Cerebellar nuclear complex (tissue), 1 donor: ENCODE measurements at places on chromosomes 2 and 18.

DNA sequence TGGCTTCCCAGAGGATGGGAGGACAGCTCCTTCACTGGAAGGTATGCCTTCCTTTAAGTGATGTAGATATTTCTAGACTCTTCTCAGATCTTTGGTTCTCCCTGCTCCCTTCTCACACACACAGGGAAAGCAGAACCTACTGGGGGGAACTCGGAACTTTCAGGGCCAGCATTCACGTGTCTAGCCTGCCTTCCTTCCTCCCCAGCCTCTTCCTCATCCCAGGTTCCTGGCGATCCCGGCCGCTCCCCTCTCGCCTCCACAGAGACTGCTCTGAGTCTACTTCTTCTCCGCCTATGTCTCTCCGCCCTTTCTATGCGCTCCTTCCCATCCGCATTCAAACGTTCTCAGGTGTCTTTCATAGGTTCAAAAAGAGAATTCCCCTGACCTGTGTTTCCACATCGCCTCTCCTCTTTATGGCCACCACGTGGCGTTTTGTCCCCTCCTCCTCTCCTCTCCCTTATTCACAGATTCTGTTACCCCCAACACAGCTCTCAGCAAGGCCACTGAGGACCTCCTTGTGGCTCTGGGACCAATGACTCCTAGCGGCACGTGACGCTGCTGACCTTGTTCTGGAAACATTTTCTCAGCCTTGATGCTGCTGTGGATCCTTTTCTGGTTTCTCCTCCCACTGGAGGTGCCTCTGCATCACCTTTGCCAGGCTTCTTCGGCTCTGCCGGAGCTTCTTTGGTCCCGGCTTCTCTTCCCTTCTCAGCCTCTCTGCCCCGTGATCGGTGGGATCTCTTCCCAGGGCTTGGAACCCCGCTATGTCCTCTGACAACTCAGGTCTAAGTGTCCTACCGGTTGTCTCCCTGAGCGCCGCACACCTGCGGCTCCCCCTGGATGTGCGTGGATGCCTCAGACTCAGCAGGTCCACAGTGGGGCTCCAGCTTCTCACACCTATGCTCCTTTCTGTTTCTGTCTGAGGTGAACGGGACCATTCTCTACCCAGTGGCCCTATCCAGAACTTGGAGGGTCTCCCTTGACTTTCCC is 77.5 kb downstream of the VAPA start:
- no peak for DNase-seq

- DNase-seq = no peak
Measured at GRCh38 chr2:32706815-32707579, 79.1 kb downstream of the TTC27 start.

GRCh38 chr2:99701503-99701902 is 211.7 kb upstream of the REV1 start:
- DNase-seq = no peak

GRCh38 chr2:100060875-100061274 is 81.5 kb downstream of the AFF3 start:
- no peak for DNase-seq

DNA sequence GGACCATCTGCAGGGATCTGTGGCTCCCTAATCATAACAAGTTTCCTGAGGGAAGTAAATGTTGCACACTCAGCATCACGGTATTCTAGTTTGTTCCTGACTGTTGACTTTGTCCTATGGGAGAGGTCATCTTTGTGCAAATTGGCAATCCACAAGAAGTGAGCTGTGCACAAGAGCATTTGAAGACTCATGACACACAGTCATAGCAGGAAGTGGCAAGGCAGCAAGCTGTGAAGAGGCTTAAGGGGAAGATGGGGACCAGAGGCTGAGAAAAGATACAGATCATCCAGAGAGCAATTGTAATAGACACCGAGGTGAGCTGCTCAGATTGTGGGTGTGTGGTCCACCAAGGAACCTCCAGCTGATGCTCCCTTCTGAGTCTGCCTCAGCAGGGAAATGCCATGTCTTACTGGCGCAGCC is 2.7 kb downstream of the TNP1 start:
- DNase-seq = no peak

GRCh38 chr2:1907291-1907690 is 163.0 kb upstream of the PXDN start:
- no peak for DNase-seq

GRCh38 chr2:227627769-227628168 is 10.5 kb downstream of the SCYGR4 start:
- DNase-seq = no peak

- DNase-seq = no peak
Measured at GRCh38 chr2:141506135-141506534, 624.7 kb downstream of the LRP1B start.

DNA sequence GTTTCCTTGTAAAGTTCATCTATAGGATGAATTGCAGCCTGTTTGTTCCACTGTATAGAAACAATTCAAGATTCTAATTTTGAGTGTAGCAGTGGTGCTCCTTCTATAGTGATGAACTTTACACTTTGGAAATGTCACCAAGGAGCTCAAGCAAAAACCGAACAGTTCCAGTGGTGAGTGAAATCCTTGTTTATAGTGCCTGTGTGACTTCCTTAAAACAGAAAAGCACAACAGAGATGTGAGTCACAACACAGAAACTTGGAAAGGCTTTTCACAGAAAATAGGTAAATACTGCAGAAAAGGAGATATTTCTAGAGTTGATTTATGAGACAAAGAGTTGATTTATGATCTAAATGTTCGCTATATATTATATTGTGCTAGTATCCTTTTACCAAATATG is 482.0 kb downstream of the PTPRM start:
- no peak for DNase-seq

DNA sequence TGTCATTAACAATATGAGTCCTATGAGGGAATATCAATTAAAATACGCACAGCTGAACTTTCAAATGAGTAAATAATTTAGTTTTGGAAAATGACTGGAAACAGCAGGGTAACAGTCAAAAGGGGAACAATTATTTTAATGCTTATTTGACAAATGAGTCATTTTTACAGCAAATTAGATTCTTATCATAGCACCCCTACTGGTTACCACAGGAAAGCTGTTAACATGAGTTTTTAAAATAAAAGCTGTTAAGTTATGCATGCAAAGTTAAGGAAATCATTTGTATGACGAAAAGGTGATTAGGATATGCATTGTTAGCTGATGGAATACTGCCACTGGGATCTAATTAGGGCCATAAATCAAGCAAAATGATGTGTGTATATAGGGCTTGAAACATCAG is 435.1 kb upstream of the MEIS1 start:
- no peak for DNase-seq

- DNase-seq = no peak
Measured at GRCh38 chr2:127067620-127068350, 39.2 kb downstream of the BIN1 start.

DNA sequence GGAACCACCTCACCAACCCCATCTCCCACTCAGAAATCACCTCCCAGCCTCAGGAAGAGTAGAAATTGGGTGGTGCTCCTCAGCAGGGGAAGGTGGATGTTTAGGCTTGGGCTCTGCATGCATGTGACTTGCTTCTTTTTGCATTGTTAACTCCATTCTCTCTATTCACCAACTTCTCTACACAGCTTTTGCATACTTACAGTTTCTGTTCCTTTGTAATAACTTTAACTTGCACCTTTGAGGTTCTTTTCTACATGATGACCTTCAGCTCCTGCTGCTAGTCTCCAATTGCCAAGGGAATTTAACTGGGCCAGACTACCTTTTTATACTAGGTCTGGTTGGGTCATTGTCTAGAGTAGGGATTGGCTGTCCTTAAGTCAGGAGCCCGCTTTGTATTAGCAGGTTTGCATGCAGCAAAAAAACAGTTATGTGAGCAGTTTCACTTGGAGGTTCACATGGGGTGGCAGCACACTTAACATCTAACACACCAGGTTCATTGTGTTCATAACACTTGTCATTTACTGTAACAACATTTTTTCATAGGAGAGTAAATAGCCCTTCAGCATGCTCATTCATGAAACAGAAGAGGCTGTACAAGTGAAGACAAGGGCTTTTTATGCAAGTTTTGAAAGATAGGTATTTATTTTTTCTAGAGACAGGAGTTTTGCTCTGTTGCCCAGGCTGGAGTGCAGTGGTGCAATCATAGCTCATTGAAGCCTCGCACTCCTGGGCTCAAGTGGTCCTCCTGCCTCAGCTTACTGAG is 12.0 kb downstream of the MRPL35 start:
- no peak for DNase-seq

GRCh38 chr2:210630873-210631560 is 74.6 kb downstream of the CPS1 start:
- no peak for DNase-seq

- DNase-seq = no peak
Measured at GRCh38 chr2:11744631-11745394, 1.6 kb upstream of the LPIN1 start.

DNA sequence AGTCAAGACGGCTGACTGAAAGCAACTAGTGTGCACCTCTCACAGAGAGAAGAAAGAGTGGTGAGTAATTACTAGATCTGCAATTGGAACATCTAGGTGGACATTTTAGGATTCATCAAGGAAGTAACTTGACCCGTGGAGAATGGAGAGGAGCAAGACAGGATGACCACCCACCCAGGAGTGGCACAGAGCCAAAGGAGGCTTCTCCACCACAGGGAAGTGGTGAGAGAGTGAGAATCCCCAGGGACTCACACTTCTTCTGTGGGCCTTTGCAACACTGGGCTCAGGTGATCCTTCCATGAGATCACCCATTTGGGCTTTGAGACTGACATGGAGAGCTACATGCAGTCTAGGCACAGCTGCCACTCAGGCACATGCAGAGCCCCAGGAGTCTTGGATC is 132.8 kb upstream of the GALNT5 start:
- no peak for DNase-seq

GRCh38 chr18:23595591-23595990 is 9.3 kb upstream of the NPC1 start:
- no peak for DNase-seq

DNA sequence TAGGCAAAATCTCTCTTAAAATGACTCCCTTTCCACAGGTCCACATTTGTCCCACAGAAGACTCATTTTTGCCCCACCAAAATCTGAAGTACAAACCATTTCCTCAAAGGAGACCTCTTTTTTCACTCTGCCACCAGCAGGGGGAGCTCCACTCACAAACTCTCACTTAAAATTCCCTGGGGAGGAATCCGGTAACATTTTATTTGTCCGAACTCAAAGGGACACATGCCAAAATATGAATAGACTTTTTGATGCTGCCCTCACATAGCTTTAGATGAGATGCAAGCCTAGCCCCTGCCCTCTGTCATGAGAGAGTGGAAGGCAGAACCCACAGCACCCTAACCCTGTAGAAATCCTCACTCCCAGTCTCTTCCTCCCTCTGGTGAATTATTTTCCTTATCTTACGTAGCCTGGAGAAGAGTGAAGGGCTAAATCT is 57.1 kb downstream of the RMDN2 start:
- no peak for DNase-seq

- no peak for DNase-seq
Measured at GRCh38 chr2:47558116-47558767, 155.3 kb downstream of the MSH2 start.

GRCh38 chr2:234843411-234843810 is 108.4 kb upstream of the SH3BP4 start:
- DNase-seq = no peak

GRCh38 chr2:30777661-30778505 is 29.4 kb downstream of the CAPN13 start:
- no peak for DNase-seq

GRCh38 chr2:163779970-163780597 is 44.3 kb upstream of the FIGN start:
- no peak for DNase-seq

GRCh38 chr2:206368933-206369569 is 74.3 kb upstream of the ADAM23 start:
- no peak for DNase-seq

GRCh38 chr2:102273619-102274211 is 37.6 kb upstream of the IL1RL1 start:
- no peak for DNase-seq

DNA sequence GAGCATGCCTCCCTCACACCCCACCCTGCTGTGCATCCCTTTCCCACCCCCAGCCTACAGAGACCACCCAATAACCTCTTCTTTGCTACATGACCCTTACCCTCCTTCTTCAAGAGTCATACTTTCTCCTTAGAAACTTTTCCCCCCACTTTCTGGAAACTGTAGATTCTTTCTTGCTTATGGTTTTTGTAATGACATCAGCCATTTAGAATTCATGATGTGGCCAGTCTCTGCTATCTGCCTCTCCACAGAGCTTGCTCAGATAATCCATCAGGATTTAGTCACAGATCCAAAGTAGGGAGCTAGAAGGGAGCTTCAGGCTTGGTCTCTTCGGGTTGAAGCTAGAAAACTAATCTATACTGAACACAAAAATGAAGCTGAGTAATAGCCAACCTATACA is 36.5 kb downstream of the GALM start:
- no peak for DNase-seq

DNA sequence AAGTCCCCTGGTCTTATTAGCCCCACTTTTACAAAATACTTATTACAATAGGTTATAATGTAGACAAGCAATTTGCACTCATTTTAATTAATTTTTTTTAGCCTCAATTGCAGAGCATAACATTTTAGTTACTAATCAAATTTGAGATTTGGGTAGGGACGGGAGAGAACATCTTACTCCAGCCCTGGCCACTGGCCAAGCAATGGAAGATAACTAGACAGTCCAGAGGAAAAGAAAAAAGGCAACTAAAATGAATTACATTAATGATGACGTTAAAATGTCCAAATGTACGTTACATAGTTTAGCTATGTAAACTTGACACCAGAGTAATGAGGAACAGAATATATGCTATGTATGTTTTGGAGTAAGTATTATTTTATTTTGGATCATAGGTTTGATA is 11.0 kb upstream of the CAVIN2 start:
- no peak for DNase-seq

GRCh38 chr2:86025976-86026743 is 79.5 kb downstream of the POLR1A start:
- no peak for DNase-seq

DNA sequence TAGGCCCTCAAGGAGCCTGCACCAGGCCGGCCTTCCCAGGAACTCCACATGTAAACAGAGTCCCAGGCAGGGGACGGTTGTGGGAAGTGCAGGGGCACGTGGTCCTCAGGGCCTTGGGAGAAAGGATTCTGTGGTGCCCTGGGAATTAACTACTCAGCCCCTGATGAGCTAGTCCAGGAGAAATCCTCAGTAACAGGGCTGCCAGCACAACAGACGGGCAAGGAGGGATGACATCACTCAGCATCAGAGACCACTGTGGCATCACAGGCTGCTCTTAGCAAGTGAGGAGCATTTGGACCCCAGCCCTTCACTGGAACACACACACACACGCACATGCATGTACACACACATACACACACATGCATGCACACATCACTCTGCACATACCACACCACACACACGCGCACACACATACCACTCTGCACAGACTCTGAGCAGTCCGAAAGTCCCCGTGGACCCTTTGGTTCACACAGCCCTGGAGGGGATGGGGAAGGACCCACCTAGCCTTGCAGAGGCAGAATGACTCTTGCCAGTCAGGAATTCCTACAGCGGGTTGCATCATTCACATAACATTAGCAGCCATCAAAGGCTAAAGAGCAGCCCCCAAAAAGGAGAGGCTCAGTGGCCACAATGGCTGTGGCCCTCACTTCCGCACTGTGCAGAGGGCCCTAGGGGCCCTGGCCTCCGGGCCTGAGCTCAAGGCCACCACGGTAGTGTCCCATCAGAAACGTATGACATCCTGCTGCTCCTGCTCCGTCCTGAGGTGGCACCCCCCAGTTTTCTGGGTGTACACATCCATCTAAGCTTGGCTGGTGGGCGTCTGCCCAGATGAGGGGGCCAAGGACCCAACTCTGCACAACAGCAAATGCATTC is 1.9 kb upstream of the NMUR1 start:
- no peak for DNase-seq
